ENCODE measurements at places on chromosomes 1 and 21.

GRCh38 chr1:225413708-225414375 is 14.0 kb downstream of the LBR start:
- DNase-seq: no peak

- DNase-seq: no peak
Observed at GRCh38 chr1:32801096-32801715, 16.0 kb downstream of the YARS1 start.

DNA sequence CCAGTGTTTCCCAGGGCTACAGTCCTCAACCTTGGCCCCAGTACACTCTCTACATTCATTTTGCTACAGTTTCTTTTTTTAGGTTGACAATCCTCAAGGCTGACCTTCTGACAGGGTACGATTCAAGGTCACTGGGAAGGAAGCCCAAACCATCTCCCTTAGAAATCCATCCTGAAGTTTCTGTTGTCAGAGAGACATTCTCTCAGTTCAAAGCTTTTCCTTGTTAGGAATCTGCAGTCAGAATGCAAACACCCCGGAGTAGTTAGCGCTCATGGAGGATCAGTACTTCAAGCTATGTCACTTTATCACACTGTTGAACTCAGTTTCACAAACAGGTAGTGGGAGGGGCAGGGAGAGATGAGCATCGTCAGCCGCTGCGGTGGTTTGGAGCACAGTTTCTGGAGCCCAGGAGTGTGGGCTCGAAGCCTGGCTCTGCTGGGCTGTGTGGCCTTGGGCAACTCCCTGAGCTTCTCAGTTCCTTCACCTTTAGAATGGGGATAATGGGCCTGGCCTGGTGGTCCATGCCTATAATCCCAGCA is 4.2 kb downstream of the SLC2A5 start:
- DNase-seq: no peak

- DNase-seq: no peak
Observed at GRCh38 chr1:79204779-79205479, 198.4 kb upstream of the ADGRL4 start.

GRCh38 chr1:228160201-228160761 is 5.3 kb upstream of the IBA57 start:
- DNase-seq: no peak
